ENCODE measurements at places on chromosomes 2 and 18.

DNA sequence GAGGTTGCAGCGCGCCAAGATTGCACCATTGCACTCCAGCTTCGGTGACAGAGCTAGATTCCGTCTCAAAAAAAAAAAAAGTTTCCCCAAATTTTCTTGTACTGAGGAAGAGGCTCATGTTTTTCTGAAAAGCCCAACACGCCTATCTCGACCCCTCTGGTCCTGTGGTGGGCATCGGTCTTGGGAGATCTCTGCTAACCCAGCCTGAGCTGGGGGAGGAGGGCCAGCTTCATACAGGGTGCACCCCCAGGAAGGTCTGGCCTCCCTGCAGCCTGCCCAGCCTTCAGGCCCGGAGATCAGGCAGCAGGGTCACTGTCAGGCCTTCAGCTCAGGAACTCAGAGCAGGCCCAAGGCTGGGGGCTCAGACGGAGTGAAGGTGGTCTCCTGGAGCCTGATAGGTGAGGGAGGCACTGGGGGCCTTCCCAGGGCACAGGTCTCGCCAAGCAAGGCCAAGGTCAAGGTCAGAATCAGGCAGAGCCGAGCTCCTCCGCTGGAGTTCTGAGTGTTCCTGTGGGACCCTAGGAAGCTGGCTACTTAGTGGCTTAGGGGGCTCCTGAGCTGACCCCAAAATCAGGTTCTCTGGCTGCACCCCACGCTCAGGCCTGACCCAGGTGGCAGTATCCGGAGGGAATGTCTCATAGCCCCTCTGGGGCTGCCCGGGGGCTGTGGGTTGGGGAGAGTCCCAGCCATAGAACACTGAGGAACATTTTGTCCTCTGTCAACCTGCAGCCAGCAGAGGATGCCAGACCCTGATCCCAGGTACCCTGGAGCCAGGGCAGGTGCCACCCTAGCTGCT lies 37.9 kb upstream of the SMAD7 start:
- no peak for DNase-seq

DNA sequence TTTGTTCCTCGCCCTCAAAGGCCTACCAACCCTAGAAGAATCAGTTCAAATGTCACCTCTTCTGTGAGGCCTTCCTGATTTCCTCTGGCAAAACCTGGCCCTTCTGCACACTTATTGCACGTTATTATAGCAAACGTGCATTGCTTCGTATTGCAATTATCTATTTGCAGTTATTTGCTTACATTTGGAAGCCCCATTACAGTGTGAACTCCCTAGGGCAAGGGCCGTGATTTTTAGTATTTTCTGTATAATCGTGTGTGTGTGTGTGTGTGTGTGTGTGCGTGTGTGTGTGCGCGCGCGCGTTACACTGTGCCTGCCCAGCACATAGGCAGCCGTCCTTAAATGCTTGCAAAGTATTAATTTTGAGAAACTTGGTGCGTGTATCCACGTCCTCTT lies 460 bp upstream of the SEMA4F start:
- no peak for DNase-seq

DNA sequence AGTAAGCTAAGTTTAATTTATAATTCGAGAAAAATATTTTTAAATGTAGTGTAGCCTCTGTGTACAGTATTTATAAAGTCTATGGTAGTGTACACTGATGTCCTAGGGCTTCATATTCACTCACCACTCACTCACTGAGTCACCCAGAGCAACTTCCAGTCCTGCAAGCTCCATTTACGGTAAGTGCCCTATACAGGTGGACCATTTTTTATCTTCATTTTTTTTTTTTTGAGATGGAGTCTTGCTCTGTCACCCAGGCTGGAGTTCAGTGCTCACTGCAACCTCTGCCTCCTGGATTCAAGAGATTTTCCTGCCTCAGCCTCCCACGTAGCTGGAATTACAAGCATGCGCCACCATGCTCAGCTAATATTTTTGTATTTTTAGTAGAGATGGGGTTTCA lies 104.2 kb downstream of the PDCL3 start:
- no peak for DNase-seq

- no peak for DNase-seq
These were observed 257.7 kb upstream of the TNP1 start for GRCh38 chr2:217117523-217117922.

DNA sequence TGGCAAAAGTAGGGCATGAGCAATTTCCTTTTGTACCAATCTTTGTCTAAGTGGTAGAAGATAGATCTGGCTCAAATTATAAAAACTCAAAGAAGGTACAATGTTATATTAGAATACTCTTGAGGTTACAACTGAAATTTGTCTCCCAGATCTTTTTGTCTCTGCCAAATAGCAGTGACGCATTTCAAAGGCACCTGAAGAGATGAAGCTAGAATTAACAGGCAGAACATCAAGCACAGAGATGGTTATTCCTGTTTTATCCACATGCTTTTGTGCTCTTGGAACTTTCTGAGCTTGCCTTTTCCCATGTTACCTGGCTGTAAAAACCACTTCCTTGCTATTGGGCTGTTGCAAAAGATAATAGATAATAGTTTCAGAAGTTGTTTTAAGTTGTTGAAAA lies 74.3 kb downstream of the GREB1L start:
- no peak for DNase-seq

GRCh38 chr2:113920996-113921395 lies 31.1 kb downstream of the ACTR3 start:
- DNase-seq: no peak

DNA sequence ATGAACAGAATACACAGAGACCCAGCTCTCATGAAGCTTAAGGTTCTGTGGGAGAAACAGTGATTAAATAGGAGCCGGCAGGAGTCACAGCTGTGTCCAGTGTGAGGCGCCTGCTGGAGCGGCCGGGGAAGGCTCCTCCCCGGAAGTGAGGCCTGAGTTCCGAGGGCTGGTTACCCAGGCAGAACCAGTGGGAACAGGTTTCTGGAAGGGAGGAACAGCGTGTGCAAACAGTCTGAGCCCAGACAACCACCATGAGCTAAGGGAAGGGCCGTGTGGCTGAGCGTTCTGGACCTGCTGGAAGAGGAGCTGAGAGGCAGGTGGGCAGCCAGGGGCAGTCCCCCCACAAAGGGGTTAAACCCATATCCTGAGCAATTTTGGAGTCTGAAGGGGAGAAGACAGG lies 26.0 kb upstream of the NPAS2 start:
- no peak for DNase-seq

DNA sequence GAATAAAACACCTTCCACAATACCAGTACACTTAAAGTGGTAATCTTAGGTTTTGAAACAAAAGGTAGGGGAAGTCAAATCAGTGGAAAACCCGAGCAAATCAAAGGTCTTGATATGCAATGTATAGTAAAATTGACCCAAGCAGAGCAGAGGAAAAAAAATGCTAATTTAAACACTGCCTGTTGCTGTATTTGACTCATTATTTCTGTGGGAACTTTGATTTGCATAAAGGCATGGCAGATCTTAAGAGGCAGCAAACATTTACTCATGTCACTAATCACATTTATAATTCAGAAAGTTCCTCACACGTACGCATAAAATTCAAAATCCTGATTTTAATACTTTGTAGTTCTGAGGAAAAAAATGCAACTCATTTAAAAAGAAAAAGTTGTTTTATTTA lies 64.4 kb downstream of the IKZF2 start:
- DNase-seq: no peak

DNA sequence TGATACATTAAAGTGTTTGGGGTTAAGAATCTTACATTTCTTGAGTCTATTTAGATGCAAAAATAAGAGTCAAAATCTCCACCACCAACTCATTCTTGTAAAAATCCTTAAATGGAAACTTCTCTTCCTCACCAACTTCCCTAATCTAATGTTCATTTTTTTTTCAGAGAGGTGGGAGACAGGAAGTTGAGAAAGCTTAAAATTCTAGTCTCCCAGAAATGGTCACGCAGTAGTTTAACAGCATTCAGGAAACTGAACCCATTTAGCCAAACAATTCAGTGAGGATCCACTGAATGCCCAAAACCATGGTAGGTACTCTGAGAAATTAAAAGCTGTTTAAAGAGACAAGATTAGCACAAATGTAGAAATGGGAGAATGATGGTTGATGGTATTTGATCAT lies 69.0 kb downstream of the TXNL1 start:
- no peak for DNase-seq

GRCh38 chr2:181934694-181935093 lies 43.2 kb downstream of the ITPRID2 start:
- DNase-seq: no peak

GRCh38 chr2:177972782-177973181 lies 99.8 kb downstream of the PDE11A start:
- no peak for DNase-seq

- DNase-seq: no peak
These were observed 17.2 kb downstream of the MBP start for GRCh38 chr18:77115192-77115953.

GRCh38 chr2:86295066-86295465 lies 42.4 kb downstream of the REEP1 start:
- no peak for DNase-seq

- DNase-seq: no peak
These were observed 16.4 kb upstream of the HNMT start for GRCh38 chr2:137947728-137948336.

DNA sequence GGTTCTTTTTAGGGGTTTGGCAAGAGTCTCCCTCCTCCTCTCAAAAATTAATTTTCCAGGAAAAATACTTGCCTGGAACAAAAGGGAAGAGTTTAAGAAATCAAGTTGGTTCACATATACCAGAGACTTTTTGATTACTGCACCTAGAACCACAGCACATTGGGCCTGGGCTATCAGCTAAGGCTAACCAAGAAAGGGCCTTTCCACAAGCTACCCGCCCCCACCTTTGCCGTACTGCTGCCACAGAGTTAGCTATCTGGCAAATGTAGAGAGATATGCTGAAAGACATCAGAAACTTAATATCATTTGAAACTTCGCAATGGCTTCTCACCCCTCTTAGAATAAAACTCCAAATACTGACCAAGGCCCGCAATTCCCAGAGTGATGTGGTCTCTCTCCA lies 76.9 kb downstream of the AAK1 start:
- DNase-seq: no peak

- no peak for DNase-seq
These were observed 112.1 kb downstream of the NFATC1 start for GRCh38 chr18:79507546-79508480.

GRCh38 chr18:46393230-46393629 lies 263.8 kb downstream of the LOXHD1 start:
- DNase-seq: no peak

GRCh38 chr2:216188956-216189355 lies 79.8 kb downstream of the XRCC5 start:
- DNase-seq: no peak

- no peak for DNase-seq
These were observed 735.2 kb downstream of the MBD2 start for GRCh38 chr18:53489266-53489665.

DNA sequence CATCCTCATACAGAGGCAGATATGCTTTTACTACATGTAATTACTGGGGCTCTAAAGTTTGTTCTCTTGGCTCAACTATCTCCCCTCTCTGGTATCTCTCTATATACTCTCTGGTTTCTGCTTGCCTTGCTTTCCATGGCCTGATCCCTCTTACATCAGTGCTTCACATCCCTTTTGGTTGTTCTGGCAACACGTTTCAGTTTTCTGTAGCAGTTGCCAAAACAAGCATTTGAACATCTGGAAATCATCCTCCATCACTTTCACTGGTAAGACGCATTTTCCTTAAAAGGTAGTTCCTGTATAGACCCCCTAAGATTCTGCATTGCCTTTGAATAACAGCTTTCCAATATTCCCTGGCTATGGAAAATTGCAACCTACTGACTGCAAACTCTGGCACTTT lies 25.9 kb downstream of the COL5A2 start:
- no peak for DNase-seq

- no peak for DNase-seq
These were observed 1096.6 kb downstream of the TSN start for GRCh38 chr2:122851972-122852531.

GRCh38 chr2:15040429-15041084 lies 408.0 kb downstream of the LRATD1 start:
- no peak for DNase-seq

DNA sequence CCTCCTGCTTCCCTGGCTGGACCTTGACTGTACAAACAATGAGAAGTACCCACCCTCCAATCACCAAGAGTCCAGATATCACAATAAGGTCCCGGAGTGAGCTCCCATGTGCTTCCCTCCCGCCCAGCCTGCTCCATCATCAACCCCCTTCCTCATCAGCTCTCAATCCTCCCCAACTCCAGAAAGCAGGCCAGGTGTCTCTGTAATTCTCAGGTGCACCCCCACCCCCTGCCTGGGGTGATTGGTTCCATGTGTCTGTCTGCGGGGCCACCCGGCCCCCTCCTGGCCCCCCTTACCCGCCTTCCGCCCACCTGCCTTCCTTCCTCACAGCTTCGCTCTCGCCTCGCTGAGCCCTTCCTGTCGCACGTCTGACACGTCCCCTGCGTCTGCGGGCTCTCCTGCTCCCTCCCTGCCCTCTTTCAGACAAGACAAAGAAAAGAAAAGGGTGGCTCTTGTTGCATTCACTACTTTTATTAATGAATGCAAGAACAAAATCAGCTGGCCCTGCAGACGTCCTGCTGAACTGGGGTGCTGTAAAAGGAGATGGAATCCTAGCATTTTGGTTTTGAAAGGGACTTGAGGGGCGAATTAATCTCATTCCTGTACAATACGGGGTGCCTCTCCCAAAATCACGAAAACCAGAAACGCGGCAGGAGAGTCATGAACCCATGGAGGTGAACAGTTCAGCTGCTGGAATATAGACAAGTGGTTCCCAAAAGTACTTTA lies 26.5 kb upstream of the IGFBP2 start:
- no peak for DNase-seq

DNA sequence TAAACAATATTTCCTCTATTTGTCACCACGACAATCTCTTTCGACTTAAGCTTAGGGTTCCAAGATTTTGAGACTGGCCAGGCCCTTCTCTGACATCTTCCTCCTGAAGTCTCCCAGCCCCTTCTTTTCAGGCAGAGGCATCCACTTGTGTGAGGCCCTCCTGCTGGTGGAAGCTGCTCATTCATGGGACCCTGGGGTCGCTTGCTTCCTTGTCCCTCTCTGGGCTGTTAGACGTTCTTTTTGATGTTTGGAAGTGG lies 188.2 kb upstream of the APCDD1 start:
- no peak for DNase-seq

- no peak for DNase-seq
These were observed 3.3 kb upstream of the SRBD1 start for GRCh38 chr2:45614330-45614729.

GRCh38 chr2:12759248-12759647 lies 42.5 kb downstream of the TRIB2 start:
- no peak for DNase-seq

GRCh38 chr2:3422161-3422779 lies 42.8 kb downstream of the TRAPPC12 start:
- no peak for DNase-seq

- no peak for DNase-seq
These were observed 54.0 kb upstream of the GPR45 start for GRCh38 chr2:105187531-105187930.

DNA sequence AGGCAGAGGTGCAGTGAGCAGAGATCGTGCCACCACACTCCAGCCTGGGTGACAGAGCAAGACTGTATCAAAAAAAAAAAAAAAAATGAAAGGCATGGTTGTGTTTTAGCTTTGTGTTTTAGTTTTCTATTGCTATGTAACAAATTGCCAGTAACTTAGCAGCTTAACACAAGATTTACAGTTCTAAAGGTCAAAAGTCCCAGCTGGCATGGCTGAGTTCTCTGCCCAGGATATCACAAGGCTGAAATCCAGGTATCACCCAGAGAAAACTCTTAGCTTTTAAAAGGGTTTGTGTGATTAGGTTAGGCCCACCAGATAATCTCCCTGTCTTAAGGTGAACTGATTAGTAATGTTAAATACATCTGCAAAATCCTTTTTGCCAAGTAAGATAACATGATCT lies 107.7 kb upstream of the YPEL5 start:
- no peak for DNase-seq

- no peak for DNase-seq
These were observed 56.5 kb downstream of the HPCAL1 start for GRCh38 chr2:10359246-10359645.
